Esophagus squamous epithelium (tissue), 5 donors: ENCODE measurements at places on chromosomes 3 and 15.

- DNase-seq = no peak
These were observed 165.8 kb upstream of the ROPN1 start for GRCh38 chr3:124157748-124158147.

GRCh38 chr3:160773722-160774121, 17.7 kb downstream of the PPM1L start:
- DNase-seq = no peak

GRCh38 chr15:36117296-36117787, 462.1 kb upstream of the CDIN1 start:
- no peak for DNase-seq

DNA sequence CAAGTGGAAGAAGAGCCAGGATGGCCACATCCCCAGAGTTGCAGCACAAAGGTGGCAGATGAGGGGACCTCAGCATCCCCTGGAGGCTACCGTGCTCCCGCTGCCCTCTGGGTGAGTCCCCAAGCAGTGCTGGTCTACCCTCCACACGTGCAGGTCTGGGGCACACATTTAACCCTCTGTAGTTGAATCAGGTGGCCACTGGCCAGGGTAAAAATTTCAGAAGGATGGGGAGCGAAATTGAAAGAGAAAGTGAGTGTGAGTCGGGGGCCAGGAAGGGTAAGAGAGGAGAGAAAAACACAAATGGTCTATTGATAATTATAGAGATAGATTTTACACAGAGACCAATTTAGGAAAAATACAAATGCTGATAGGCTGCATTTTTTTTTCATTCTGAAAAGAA, 139.5 kb upstream of the EIF1B start:
- no peak for DNase-seq

- DNase-seq = no peak
These were observed 36.3 kb downstream of the PRICKLE2 start for GRCh38 chr3:64188810-64189560.

DNA sequence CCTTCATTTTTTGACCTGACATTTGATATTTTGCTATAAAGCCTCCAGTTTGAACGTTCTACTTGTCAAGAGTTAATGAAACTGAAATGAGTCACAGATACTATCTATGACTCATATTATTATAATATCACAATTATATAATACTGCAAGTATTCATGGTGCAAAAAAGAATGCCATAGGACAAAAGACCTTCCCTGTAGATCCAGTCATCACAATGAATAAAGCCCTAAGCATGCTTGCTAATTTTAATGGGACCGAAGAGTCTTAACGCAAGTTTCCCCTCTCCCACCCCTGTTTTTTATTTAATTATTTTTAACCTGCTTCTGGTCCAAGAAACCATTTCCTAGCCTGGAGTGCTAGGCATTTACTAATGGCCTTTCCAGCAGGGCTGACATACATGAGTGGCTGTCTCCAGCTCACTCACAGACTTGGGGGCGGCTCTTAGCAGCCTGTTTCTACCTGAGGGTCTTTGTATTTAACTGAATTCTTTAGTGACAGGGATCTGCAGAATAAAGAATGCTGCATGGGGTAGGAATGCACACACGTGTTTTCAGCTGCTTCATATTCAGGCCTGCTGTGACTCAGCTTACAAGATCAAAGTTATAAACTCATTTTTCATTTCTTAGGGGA, 61.2 kb downstream of the THBS1 start:
- no peak for DNase-seq

DNA sequence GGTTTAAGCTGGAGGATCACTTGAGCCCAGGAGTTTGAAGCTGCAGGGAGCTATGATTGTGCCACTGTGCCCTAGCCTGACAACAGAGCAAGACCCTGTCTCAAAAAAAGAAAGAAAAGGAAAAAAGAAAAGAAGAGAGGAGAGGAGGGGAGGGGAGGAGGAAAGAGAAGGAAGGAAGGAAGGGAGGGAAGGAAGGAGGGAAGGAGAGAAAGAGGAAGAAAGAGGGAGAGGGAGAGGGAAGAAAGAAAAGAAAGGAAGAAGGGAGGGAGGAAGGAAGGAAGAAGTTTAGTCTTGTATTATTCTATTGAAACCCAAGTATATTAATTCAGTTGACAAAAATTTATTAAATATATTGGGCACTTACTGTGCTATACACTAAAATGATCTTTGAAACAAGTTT, 11.5 kb downstream of the GOLM2 start:
- no peak for DNase-seq

- no peak for DNase-seq
These were observed 96.9 kb upstream of the UBP1 start for GRCh38 chr3:33537133-33537532.

- DNase-seq = no peak
These were observed 52.0 kb downstream of the PIK3CB start for GRCh38 chr3:138782755-138783154.

GRCh38 chr3:145776782-145777408, 384.1 kb downstream of the PLOD2 start:
- no peak for DNase-seq
